ENCODE measurements at places on chromosomes 3 and 15.

DNA sequence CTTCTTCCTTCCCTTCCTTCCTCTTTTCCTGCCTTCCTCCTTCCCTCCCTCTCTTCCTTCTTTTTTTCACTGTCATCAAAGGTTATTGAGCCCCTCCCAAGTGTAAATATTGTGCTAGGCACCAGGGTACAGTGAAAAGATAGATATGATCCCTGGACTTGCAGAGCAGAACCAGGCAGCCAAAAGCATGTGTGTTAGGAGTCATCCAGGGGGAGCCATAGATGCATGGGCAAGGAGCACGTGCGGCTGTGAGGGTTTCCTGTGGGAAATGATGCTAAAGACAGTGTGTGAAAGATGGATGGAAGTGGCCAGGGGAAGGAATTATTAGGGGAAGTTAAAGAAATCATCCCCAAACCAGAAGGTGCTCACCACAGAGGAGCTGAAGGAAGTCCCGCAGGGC, 65.2 kb downstream of the NR2F2 start:
- no peak for DNase-seq

DNA sequence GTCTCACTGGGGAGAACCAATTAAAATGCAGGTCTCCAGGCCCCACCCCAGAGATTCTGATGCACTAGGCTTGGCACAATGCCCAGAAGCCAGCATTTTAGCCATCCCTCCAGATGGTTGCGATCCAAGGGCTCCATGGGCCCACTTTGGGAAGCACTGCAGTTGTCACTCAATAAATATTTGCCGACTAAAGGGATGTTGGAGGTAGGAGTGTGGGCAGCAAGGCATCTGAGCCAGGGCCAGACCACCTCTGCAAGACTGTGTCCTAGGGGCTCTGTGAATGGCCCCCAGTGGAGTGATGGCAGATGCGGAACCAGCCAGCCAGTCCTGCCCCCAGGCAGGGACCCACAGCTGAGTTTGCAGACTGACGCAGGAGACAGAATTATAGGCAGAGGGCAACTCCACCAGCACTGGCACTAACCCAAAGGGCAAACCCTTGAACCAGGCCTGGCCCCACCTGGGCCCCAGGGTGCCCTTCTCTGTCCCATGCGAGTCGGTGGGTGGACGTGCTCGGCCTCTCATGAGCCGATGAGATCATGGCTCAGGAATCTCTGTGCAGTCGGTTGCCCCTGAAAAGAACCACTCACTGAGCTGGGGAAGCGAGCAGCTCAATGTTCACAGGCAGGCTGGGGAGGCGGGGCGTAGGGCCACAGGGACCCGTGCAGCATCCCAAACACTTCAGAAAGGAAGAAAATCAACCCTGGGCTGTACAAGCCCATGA, 49.7 kb downstream of the SEMA5B start:
- DNase-seq: no peak

DNA sequence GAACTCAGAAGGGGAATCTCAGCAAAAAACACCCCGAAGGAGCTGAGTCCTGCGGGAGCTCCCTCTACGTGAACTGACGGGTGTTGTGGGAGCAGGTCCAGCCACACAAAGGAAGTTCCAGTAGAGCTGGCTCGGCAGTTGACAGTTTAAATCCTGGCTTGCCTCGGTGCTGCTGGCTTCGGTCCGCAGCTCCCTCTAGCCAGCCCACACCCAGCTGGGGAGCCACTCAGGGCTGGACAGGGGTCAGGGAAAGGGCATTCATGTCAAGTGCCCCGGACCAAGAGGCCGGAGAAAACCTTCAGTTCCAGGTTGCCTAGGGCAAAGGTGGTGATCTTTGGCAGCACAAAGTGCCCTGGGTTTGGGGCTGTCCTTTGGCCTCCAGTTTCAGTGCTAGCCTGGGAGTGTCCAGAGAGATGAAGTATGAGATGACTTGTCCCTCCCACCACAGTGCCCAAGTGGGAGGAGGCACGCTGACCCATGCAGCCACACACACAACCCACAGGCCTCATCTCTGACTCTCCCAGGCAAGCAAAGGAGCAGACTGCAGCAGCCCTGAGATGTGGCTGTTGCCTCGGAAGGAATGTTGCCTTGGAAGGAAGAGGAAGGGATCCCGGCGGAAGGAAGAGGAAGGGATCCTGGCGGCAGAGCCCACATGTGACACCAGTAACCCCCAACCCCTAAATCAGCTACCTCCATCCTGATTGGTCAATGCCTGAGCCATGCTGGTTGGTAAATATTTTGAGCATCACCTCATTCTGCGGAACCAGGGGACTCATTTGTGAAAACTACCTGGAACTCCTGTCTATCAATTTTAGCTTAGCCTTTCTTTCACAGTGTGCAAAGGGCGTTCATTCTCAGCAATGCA, 13.9 kb upstream of the ANPEP start:
- DNase-seq: no peak

DNA sequence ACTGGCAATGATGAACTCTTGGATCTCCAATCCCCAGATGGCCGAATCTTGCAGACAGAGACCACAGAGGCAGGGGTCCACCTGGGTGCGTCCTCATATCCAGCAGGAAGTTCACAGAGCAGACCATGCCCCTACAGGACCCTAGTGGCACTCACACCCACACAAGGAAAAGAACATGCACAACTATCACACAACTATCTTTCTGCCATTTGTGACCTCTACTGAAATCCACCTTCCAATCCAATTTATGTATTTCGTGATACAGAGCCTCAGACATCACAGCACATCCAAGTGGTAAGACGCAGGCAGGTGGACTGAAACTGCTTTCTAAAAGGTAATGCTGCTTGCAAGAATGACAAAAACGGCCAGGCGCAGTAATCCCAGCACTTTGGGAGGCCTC, 44.6 kb upstream of the SPATA12 start:
- DNase-seq: no peak

DNA sequence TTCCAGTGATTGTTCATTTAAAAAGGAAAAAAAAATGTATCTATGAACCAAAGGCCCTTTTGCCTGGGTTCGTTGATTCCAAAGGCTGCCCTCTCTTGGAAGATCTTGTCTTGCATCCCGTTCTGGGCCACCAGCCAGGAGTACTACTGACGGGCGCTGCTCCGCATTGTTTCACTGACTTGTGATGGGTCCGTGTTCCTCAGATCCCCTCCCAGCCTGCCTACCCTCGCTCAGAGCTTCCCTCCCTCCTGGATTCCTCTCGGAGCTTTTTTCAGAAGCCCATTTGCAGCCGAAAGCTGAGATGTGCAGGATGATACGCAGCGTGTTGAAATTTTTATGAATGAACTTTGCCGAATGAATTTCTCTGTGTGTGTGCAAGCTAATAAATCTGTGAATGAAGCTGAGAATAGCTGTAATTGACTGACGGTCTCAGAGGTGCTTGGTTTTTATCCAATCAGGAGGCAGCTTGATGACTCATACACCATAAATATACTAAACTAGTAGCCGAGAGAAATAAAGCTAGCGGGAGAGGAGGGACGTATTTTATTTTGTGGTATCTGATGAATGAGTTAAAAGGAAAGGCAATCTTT, at the start of gene SHC4:
Gene SHC4 (minus strand): TSS at position 396 of the 590 bp plus-strand sequence. CDS start 904 bp downstream, outside the sequence.
- peak; percentile 15 for DNase-seq

All from cerebellar nuclear complex (tissue), 1 donor.